ENCODE measurements at places on chromosomes 1 and 21.

GRCh38 chr21:45541221-45542039 lies 810 bp downstream of the SLC19A1 start:
- peak; percentile 72 for DNase-seq

DNA sequence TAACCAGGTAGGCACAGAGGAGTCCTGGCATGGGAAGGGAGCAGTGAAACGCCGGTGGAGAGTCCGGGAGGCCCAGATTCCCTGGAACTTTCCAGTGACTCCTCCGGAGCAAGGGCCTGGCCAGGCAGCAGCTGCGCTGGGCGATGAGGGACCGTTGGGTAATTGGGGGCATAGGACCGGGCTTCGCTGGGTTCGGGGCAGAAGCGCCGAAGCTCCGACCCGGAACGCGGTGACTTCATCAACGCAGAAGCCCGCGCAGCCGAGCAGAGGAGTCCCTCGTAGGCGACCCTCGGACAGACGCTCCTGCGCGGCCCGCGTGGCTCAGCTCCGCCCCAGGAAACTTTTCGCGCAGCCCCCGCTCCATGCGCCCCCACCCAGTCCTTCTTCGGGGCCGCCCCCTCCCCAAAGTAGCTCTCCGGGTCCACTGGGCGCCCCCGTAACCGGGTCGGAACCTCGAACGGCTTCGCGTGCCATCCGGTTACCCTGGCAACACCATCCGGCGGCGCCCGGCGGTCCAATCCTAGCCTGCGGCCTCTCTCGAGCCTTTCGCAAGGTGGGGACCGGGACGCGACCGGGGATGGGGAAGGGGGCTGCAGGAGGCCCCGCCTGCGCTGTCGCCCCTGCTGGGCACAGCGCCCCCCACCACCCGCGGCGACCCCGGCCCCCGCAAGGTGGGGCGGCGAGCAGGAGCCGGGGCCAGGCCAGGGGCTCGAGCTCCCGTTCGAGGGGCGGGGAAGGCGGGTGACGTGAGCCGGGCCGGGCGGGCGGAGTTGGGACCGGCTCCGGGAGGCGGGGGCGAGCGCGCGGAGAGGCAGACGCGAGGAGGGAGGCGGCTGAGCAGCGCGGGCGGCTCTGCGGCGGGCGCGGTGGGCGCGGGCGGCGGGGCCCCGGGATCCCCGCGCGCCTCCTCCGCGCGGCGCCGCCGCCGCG lies at the start of gene AJAP1:
Gene AJAP1, plus strand, starts transcription at position 814 of the 930 bp plus-strand sequence. CDS start 817 bp downstream, outside the sequence.
- DNase-seq = no peak

GRCh38 chr1:159239551-159240220 lies 35.0 kb downstream of the ACKR1 start:
- DNase-seq = no peak

- DNase-seq = no peak
Measured at GRCh38 chr1:201630582-201630981, 91.7 kb downstream of the NAV1 start.

GRCh38 chr1:15197591-15198447 lies 44.3 kb downstream of the TMEM51 start:
- DNase-seq = no peak

DNA sequence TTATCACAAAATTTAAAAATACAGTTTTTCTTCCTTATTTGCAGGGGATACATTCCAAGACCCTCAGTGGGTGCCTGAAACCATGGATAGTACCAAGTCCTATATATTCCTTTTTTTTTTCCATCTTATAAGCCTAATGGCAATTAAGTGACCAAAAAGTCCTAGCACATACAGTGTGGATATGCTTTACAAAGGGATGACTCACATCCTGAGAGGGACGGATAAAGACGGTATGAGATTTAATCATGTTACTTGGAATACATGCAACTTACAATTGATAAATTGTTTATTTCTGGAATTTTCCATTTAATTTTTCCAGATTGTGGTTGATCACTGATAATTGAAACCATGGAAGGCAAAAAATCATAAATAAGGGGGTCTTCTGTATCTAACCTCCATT lies 181.2 kb upstream of the BRINP3 start:
- no peak for DNase-seq

DNA sequence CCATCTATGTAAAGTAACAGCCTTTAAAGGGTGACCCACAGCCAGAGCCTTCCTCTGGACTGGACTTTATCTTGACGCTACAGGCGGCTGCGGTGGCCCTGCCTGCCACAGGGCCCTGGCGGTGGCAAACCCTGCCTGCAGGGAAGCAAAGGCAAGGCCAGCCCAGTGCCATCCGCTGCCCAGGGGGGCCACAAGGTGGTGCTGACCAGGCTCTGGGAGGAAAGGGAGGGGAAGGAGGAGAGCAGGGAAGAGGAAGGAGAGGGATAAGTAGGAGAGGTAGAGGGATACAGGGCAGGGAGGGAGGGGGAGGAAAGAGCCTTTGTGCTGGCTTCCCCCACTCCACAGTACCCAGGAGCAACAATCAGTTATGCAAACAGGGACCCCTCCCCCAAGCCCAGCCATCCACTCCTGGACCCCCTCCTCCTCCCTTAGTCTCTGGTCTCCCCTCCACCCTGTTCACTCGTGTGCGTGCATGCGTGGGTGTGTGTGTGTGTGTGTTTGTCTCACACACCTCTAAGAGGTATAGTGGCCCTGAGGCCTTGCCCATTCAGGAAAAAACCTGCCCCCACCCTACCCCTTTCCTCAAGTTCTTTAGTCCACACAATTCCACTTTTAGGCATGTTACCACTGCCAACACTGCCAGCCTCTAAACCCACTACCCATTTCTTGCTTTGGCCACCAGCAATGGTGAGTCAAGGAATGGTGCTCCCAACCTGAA lies 30.3 kb downstream of the SSBP3 start:
- no peak for DNase-seq

DNA sequence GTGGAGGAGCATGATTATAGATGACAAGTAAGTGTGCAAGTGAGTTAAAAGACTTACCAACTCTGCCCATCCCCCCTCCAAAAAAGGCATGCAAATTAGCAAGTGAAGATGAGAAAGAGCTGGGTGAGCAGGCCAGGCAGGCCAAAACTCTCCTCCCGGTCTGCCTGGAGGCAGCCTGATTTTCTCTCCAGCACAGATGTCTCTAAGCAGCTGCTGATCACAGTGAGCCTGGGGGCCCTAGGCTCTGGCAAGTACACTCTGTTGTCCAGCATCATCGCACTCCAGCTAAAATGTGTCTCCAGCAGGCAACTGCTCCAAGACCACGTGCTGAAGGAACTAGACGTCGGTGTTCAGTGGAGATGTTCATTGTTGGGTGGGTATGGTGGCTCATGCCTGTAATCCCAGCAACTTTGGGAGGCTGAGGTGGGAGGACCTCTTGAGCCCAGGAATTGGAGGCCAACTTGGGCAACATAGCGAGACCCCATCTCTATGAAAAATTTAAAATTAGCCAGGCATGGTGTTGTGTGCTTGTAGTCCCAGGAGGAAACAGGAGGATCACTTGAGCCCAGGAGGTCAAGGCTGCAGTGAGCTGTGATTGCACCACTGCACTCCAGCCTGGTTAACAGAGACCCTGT lies 56.7 kb upstream of the PUM1 start:
- no peak for DNase-seq

DNA sequence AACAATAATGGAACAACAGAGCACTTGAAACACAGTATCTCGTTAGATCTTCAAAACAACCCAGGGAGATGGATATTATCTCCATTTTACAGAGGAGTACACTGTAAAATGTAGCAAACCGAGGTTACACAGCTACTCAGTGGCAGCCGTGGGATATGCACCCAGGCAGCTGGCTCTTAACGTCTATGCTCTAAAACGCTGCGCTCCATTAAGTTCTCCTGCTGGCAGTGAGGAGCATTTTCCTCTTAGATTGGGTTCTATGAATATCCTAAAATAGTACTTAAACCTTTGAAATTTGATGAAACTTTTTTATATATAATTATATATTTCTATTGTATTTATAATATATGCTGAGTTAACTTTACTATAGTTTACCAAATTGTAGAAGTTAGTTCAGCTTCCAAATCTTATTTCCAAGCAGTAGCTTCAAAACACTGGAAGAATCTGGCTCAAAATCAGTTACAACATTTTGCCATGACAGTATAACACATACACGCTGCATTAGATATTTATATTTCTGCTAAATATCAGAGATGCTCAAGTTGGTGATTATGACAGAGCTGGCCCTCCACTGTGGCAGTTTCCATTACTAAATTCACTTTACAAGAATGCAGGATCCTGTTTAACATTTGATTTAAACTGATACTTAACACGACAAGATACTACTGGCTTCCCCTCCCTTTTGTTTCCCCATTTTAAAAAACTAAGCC lies 49.5 kb downstream of the TGFBR3 start:
- DNase-seq = no peak

DNA sequence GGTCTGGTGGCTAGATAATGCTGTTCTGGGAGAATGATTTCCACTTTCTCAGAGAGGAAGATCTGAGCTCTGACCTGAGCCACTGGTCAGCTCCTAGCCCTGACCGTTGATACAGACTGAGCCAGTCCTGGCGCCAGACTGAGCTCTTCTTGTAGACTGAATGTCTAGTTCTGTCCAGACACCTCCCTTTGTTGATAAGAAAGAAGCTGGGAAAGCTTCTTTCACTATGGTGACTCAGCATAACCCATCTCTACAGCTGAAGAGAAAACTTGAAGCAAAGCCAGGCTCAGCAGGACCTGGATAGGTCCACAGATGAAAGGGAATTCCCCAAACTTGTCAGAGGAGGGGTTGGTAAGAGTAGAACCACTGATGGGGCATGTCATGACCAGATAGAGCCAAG lies 9.9 kb upstream of the TRABD2B start:
- DNase-seq = no peak

- no peak for DNase-seq
Measured at GRCh38 chr1:168229893-168230292, 4.1 kb downstream of the SFT2D2 start.

DNA sequence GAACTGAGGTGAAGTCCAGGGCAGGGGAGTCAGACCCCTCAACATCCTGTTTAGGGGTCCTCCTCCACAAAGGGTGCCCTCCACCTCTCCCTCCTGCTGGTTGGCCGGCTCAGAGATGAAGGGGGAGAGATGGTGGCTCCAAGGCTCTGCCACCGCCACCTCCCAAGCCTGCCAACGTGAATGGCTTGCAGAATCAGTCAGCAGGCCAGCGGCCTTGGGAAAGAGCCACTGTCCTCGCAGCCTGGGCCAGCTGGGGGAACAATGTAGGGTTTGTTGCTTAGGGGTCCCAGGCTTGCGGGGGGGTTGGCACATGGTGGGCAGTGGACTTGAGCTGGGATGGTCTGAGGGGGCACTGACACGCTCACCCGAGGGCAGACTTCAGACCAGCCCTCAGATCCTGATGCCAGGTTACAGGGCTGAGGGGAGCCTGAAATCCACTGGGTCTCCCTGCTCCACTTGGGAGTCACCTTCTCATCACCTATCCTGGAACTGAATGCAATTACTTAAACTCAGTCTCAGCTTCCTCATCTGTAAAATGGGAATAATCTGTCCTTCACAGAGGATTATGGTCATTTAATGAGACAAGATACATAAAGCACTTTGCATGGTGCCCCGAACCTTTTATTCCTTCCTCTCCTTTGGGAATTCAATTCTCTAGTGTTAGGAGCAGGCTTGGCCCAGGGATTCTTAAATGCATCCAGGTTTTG lies 8.3 kb downstream of the GPR37L1 start:
- no peak for DNase-seq

GRCh38 chr1:151428068-151428467 lies 28.7 kb downstream of the PSMB4 start:
- DNase-seq = no peak

- no peak for DNase-seq
Measured at GRCh38 chr21:27719226-27719625, 752.3 kb upstream of the ADAMTS5 start.

DNA sequence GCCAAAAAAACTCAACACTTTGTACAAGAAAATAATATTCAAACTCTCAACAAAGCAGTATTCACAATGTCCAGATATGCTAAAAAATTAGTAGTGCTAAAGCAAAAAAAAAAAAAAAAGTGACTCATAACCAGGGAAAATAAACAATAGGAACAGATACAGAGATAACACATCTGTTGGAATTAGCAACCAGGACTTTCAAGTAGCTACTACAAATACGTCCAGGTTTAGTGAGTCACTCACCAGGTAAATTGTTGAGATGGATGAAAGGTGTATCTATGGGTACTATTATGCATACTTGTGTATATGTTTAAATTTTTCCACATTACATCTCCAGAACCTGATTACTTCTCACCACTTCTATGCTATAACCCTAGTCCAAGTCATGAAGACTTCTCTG lies 144.8 kb upstream of the SLC35F3 start:
- no peak for DNase-seq

- DNase-seq = no peak
Measured at GRCh38 chr1:108609483-108610049, 49.7 kb downstream of the EEIG2 start.

DNA sequence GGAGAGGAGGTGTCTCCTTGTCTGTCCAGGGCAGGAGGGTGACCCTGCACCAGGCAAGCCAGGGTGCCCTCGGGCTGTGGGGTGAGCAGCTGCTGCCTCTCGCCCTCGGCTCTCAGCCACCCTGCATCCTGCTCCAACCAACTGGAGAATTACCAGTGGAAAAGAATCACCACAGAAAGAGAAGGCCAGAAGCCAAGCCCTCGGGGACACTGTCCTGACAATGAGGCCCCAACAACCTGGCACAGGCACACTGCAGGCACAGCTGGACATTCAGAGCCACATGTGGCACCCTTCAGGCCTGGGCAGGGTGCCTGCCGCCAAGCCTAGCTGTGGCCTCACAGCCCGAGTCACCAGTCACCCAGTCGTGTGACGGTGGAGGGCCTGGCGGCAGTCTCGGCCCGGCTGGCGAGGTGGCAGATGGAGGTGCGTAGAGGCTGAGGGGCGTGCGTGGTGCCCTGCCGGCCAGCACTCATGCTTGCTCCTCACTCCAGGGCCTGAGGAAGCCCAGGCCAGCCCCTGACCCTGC lies 12.0 kb downstream of the MEGF6 start:
- no peak for DNase-seq

DNA sequence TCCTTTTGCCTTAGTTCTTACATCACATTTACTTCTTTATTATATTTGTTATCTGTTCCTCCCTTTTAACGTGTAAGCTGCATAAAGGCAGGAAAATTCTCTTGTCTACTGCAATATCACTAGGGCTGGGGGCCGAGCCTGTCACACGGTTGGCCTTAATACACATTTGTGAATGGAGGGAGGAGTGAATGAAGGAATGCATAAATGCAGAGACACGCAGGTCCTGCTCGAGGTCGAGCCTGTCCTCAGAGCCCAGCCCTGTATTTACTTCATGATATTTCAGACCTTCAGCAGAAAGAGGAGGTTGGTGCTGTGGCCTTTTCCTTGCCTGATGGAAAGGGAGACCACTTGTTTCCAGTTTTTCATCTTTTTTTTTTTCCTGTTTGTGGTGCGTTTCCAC lies 671.3 kb downstream of the PTPRU start:
- no peak for DNase-seq

GRCh38 chr21:44666401-44667320 lies at the start of gene KRTAP12-2:
Gene KRTAP12-2, minus strand, starts transcription at chr21:44666927. Its CDS starts 41 bp downstream, at chr21:44666886.
- no peak for DNase-seq

GRCh38 chr1:118262865-118263264 lies 77.8 kb upstream of the SPAG17 start:
- DNase-seq = no peak

GRCh38 chr1:210482491-210482890 lies 153.8 kb downstream of the HHAT start:
- DNase-seq = no peak
